Fibroblast of the aortic adventitia (primary cell): ENCODE measurements at places on chromosomes 11 and 22.

- no peak for DNase-seq
Measured at GRCh38 chr11:47308050-47308823, 38.3 kb downstream of the MADD start.

GRCh38 chr11:15374418-15374817, 259.7 kb downstream of the INSC start:
- no peak for DNase-seq

GRCh38 chr11:101553891-101554292, 29.9 kb downstream of the TRPC6 start:
- no peak for DNase-seq

DNA sequence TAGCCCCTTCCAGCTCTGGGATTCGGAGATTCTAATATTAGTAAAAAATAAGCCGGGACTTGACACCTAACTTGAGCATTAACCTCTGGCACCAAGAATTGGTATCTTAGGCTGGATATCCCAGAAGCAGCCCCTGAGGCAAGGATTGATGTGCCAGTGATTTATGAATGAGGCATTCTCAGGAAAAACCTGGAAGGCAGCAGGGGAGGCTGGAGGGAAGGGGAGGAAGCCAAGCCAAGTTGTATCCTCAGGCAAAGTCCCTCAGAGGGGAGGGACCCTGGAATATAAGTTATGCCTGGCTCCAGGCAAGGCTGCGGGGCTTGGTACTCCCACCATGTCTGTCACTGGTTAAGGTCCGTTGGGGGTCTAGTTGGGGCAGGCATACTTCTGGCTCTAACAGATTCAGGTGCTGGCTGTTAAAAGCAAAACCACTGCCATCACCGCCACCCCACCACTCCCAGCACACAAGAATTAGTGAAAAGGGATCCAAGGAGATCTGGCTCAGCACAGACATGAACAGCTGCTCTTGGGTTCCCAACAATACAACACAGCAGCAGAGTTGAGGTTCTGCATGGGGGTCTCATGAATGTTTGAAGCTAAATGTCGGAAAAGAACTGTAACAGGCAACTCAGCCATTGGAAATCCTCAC, 29.8 kb downstream of the LMO2 start:
- DNase-seq = no peak

DNA sequence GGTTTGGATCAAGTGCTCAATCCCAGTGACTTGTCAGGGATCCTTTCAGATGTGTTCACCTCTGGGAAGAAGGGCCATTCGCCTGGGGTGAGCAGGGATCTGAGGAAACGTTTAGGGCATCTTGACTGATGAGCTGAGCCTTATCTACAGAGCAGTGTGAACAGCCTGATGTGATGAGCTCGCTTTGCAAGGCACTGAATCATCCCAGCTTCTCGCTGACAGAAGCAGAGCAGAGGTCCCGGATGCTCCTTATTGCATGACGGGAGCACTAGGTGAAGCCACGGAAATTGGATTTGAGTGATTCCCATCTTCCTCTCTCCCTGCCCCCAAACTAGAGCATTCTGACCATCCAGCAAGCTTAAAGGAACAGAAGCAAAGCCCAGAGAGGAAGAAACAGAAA, 46.5 kb downstream of the SEZ6L start:
- DNase-seq = no peak

DNA sequence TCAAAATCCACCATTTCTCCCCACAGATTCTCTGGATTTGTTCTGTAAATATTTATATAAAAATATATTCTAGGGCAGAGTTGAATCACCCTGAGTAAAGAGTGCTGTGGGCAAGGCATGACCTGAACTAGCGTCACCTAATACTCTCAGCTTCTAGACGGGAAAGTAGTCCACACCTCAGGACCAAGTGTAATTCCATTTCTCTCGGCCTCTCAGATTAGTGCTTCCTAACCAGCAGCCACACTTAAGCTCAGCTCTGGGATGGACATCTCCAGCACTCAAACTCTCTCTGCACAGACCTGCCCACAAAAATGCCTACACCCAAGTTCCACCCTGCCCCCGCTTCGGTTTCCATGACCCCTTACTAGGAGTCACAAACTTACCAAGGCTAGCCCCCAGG, 5.3 kb downstream of the SPTBN2 start:
- no peak for DNase-seq

- no peak for DNase-seq
Measured at GRCh38 chr22:33104147-33104854, 46.1 kb upstream of the SYN3 start.

GRCh38 chr11:35082321-35083180, 56.4 kb upstream of the CD44 start:
- DNase-seq = peak; percentile 81

DNA sequence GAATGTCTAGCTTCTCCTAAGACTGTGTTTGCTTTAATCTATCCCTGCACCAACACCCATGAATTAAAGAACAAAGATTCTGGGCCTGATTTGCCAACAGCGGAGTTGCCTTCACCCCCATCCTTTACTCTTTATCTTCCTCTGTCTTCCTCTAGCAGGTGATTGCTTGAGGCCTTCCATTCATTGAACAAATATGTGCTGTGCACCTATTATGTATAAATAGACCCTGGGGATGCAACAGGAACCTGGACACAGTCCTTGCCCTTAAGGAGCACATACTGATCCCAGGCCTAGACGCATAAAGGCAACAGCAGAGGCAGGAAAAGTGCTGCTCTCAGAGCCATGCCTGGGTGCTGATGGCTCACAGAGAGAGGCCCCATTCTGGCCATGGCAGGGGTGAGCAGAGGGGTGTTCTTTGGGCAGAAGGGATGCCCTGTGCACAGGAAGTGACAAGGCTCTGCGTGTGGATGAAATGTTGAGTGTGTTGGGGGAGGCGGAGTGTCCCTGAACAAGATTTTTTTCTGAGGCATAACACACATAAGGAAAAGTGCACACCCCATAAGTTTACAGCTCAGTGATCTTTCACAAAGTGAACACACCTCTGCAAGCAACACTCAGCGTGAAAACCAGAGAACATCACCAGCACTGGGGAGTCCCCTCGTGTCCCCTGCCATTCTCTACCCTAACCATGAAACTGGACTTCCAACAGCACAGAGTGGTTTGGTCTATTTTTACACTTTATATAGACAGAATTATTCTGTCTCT, 145.9 kb downstream of the GRIK4 start:
- no peak for DNase-seq

DNA sequence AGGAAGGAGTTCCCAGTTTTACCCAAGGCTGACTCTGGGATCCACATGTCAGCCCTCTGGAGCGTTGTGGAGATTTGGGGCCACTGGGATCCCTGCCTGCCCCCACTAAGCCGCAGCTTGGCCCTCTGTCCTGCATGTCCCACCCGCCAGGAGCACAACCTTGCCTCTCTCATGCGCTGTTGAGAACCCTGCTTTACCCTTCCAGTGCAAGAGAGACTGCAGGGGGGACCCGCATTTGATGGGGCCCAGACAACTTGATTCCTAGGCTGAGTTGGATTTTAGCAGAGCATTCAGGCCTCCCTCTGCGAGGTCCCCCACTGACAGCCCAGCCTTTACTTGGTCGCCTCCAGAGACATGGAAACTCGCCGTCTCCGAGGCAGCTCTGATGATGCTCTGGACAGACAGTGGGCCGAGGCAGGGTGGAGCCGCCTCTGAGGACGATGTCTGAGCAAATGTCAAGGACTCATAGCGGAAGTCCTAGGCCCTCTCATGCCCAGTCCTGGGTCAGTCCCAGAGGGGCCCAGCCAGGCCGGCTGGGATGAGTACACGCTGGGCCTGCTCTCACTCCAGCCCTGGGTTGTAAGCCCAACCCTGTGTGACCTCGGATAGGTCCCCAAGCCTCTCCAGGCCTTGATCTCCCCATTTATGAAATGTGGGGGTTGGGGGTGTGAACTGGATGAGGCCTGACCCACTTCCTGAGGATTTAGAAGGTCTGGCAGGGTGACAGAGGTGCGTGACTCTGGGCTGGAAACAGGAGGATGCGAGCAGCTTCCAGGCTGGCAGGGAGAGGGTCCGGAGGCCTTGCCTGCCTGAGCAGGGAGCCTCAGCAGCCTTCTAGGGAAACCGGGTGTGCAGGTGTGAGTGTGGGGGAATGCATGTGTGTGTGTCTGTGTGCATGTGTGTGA, 630 bp downstream of the CD5 start:
- no peak for DNase-seq

- peak; percentile 96 for DNase-seq
Measured at GRCh38 chr11:120331301-120331996, 4.8 kb upstream of the ARHGEF12 start.

GRCh38 chr11:122598971-122599370, 56.6 kb upstream of the UBASH3B start:
- DNase-seq = no peak

DNA sequence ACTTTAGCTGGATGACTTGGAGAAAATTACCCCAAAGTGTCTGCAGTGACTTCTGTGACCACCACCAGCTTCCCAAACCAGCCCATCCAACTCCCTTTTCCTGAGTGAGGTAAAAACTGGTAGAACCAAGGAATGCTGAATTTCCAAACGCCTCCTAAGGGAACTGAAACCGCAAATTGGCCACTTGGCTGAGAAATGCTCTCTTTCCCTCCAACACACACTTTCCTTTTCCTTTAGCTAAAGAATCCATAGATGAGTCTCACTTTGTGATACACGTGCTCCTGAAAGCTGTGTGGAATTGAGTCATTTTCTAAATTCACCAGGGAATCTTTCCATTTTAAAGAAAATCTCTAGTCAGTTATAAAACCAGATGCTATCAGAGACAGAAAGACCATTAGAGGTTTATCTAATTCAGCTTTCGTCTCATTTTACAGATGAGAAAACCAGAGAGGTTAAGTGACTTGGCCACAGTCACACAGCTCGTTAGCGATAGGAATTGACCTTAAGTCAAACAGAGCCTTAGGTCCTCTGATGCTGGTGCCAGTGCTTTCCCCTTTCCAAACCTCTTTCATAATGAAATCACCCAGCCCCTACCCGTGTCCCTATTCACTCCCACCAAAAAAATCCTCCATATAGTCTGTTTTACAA, 137.2 kb downstream of the COMMD9 start:
- peak; percentile 11 for DNase-seq

DNA sequence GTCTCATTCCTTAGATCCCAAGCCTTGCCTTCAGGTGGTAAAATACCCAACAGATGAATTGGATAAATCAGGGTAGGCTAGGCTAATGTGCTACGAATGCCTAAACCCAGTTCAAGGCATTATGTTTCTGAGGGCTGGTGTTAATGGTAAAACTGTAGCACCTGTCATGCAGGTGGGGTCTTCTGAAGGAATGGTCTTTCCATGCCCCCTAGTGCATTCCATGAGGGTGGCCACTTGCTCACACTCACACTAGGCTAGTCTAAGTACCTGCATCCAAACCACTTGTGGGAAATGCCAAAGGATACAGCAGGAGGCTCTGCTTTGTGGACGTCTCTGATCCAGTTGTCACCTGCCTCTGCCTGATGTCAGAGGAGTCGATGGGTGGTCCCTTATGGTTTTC, 24.2 kb upstream of the UCP3 start:
- DNase-seq = no peak

- DNase-seq = peak; percentile 80
Measured at GRCh38 chr11:3095712-3096361, 38.6 kb upstream of the CARS1 start.

GRCh38 chr11:57979532-57980079, 44.1 kb upstream of the OR9Q1 start:
- no peak for DNase-seq

DNA sequence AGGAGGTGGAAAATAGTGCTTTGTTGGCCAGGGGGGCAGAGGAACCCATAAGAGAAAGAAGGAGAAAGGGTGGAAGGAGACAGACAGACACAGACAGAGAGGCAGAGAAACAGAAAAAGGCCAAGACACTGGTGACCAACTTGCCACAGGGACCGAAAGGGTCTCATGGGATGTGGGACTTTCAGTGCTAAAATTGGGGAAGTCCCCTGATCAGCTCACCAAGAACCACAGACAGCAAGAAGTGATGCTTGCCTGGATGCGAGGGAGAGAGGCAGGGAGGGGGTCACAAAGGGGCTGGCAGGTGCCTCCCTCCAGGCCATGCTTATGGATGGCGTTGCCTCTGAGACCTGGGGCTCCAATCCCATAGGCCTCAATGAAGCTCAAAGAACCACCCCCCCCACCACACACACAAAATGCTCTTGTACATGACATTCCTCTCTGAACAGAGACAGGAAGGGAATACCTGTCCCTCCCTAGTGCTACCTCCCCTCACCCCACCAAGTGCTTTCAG, 413.4 kb downstream of the MN1 start:
- no peak for DNase-seq

DNA sequence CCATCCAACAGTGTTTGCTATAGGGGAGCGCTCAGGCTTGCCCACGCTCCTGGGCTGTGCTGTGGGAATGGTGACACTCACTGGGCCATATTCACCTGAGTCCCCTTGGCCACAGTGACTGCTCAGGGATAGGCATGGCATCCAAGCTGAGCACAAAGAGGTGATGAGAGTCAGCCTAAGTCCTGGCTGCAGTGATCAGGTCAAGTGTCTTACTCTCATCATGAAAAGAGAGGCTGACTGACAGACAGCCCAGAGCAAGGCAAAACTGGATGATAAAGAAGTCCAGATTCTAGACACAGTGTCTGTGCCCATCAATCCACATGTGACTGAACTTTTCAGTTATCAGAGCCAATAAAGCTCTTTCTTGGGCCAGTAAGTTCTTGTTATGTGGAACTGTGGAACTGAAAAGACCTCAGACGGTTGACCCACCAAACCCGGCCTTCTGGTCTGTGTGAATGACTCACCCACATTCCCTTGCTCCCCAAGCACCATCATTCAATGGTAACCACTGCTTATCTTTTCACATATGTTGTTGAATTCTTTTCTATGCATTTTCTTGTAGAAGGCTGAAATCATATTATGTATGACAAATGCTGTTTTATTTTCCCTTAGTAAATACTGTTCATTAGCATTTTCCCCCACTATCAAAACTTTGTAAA, 43.2 kb upstream of the YPEL1 start:
- DNase-seq = peak; percentile 74

- DNase-seq = no peak
Measured at GRCh38 chr11:81874635-81875034, 859.0 kb downstream of the FAM181B start.

DNA sequence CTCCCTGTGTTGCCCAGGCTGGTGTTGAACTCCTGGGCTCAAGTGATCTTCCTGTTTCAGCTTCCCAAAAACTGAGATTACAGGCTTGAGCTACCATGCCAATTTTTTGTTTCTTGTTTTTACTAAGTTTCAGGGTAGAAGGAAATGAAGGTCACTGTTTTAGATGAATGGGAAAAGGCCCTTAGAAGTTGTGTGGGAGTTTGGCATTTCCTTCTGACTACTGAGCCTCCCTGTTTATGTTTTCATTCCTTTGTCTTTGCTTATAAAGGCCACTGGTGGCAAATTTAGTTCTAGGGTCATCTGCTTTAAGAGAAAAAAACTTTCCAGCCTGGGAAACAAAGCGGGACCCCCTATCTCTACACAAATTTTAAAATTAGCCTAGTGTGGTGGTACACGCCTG, 22.1 kb downstream of the SRPRA start:
- peak; percentile 16 for DNase-seq
